ENCODE measurements at places on chromosomes 5 and 9. TPM values are rescaled to one million over a fixed set of nuclear protein-coding genes. Genes with fewer than 3 reads are reported as not detected.

GRCh38 chr5:107724642-107725041 is 53.9 kb upstream of the EFNA5 start:
- DNase-seq = no peak
- H3K36me3 ChIP-seq = no peaks in the 10 kb centered on the region
- H3K27me3 ChIP-seq = no peaks in the 10 kb centered on the region
- H3K4me1 ChIP-seq = no peaks in the 10 kb centered on the region
- no peak overlapping the region for H3K4me3 ChIP-seq

DNA sequence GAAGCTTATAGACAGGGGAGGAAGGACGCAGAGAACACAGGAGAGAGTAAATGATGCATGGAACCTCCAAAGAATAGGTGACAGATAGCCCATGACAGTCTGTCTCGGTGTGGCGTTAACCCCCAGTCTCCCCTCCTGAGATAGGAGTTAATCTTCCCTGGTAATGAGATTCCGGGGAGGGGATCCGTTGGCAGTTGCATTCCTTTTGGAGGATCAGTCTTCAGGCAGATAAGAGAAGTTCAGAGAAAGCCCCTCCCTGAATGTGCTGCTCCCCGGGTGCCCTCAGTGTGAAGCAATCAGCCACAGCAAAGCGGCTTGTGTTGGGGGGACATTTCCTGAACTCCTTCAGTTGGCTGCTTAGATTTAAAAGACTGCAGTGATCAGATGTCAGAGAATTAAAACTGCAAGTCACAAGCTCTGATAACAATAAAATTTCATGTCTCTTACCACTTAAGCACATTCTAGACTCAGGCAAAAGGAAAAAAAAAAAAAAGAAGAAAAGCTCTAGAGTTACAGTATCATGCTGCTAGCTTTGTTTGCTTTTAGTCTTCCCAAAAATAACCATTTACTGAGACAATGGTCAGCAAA is 121.1 kb downstream of the EGFLAM start:
- H3K4me3 ChIP-seq = no peak overlapping the region
- H3K4me1 ChIP-seq = no peaks in the 10 kb centered on the region
- H3K36me3 ChIP-seq = no peaks in the 10 kb centered on the region
- no peak overlapping the region for H3K27ac ChIP-seq

- H3K4me1 ChIP-seq = peaks cover 11% of the 10 kb centered on the region
- no peak for DNase-seq
- no peaks in the 10 kb centered on the region for H3K27me3 ChIP-seq
- H3K4me3 ChIP-seq = no peak overlapping the region
- no peaks in the 10 kb centered on the region for H3K36me3 ChIP-seq
Observed at GRCh38 chr5:68243251-68243650, 27.7 kb downstream of the PIK3R1 start.

DNA sequence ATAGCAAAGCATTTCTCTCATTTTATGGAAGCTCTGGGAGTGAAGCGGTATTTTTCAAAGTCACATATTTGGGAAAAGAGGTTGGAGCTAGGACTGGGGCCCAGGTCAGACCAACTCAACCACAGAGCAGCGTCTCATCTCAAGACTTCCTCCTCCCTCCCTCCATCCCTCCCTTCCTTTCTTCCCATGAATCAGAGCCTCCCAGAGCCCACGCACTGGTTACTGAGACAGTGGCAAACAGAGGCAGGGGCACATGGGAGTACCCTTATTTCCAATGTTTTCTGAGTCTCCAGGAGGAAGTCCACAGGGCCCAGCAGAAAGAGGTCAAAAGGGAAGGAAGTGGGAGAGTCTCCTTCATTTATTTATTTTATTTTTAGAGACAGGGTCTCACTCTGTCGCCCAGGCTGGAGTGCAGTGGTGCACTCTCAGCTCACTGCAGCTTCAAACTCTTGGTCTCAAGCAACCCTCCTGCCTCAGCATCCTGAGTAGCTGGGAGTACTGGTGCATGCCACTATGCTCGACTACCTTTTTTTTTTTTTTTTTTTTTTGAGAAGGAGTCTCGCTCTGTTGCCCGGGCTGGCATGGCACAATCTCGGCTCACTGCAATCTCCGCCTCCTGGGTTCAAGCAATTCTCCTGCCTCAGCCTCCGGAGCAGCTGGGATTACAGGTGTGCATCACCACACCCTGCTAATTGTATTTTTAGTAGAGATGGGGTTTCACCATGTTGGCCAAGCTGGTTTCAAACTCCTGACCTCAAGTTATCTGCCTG is 52.5 kb upstream of the CDKN2AIPNL start:
- H3K4me3 ChIP-seq = no peak overlapping the region
- H3K4me1 ChIP-seq = peaks cover 15% of the 10 kb centered on the region
- no peaks in the 10 kb centered on the region for H3K36me3 ChIP-seq

DNA sequence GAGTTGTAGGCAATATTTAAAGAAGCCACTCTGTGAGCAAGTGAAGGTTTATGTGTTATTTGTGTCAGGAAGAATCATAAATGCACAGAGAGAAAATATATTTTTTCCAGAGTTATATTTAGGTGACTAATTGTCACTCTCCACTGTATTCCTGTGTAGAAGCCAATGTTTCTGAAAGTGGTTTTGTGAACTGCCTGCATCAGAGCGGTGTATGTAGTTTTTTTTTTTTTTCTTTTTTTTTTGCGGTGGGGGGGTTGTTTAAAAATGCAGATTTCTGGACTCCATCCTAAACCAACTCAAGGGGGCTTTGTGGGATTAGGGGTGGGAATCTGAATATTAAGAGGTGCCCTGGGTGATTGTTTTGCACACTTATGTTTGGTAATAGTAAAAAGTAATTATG is 103.4 kb downstream of the GDNF start:
- H3K27ac ChIP-seq = no peak overlapping the region
- H3K4me3 ChIP-seq = no peak overlapping the region

DNA sequence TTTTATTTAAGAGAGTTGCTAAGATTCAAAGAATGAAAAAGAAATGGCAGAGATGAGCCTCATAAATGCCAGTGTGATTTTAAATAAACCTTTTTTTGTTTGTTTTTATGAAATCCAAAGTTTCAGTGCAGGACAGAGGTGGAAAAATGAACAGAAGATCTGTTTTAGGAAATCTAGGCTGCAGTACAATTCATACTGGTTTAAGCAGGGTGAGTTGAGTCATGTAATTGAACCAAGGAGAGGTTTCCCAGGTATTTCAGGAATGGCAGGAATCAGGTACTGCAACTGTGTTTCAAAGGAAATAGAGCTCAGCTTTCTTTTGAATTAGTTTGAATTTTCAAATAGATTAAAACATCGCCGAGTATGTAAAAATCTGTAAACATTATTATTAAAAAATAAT is 3.0 kb upstream of the ANKRD31 start:
- peaks cover 8% of the 10 kb centered on the region for H3K4me1 ChIP-seq
- no peaks in the 10 kb centered on the region for H3K36me3 ChIP-seq
- H3K27me3 ChIP-seq = no peaks in the 10 kb centered on the region
- no peak for DNase-seq
- H3K27ac ChIP-seq = no peak overlapping the region

DNA sequence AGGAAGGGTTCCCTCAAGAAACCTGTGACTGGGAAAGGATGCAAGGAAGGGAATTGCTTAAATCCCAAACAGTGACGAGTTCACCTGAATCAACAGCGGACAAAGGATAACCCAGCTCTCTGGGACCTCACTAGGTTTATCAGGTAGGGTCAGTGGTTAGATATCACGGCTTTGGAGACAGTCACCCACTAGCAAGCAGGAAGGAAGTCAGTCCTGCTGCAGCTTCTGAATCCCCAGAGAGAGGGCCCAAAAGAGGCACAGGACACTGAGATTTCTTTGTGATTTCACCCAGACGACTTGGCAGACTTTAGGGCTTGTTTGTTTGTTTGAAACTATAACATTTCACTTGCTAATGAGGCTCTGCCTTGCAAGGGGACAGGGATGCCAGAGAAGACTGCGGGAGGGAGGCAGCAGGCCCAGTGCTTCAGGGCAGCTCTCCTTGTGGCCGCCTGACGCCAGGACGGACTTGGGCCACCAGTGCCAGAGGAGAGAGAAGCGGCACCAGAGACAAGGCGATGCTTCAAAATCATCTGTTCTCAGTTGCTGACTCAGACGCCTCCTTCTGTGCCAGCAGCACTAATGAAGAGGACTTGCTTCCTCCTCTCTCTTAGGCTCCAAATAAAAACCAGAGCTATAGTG is 275.6 kb upstream of the SLC30A5 start:
- H3K36me3 ChIP-seq = no peaks in the 10 kb centered on the region
- H3K4me3 ChIP-seq = no peak overlapping the region
- no peak overlapping the region for H3K27ac ChIP-seq
- no peaks in the 10 kb centered on the region for H3K27me3 ChIP-seq
- DNase-seq = no peak
- H3K4me1 ChIP-seq = peaks cover 2% of the 10 kb centered on the region

DNA sequence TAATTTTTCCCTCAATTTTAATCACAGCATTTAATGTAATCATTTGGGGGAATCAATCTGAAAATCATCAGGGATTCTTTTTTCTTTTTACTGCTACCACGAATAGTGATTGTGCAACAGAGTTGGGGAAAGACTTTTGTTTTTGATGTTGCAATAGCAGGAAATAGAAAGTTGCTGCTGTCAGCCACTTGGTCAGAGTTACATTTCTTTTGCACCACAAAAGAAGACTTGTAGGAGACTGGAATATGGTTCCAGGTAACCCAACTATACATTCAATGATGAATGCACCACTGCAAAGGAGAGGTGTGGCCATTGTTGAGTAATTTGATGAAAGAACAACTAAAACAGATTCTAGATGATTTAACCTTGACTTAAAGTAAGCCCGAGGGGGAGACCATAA is 46.3 kb upstream of the PALM2AKAP2 start:
- H3K36me3 ChIP-seq = no peaks in the 10 kb centered on the region
- H3K27ac ChIP-seq = no peak overlapping the region
- H3K4me1 ChIP-seq = no peaks in the 10 kb centered on the region
- no peak overlapping the region for H3K4me3 ChIP-seq
- H3K27me3 ChIP-seq = no peaks in the 10 kb centered on the region

DNA sequence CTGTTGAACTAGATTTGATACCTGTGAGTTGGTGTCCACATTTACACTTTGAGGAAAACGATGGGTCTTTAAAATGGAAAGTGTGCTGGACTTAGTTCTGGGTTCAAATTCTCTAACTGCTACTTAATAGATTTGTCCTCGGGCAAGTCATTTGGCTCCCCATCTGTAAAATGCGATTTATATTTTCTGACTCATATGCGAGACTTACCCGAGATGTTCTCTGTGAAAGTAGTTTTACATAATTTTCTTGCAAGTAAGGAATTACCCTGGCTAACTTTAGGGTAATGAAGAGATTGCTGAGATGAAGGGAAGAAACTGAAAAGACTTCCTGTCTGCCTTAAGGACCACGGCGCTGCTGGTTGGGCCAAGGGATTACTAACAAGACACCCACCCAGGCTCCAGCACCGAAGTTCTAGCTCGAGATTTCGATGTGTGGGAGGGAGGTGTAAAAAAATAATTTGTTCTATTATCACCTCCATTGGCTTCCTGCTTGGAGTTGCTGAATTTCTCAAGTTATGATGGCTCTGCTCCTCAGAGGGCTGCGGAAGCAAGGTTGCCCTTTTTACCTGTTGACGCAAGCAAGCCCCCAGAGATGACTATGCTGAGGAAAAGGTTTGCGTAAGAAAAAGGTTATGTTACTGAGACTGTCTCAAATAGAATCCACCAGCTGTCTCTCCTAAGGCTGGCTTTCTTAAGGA is 24.1 kb downstream of the PCSK1 start:
- H3K27me3 ChIP-seq = no peaks in the 10 kb centered on the region
- H3K4me3 ChIP-seq = no peak overlapping the region
- no peak for DNase-seq
- H3K4me1 ChIP-seq = no peaks in the 10 kb centered on the region

DNA sequence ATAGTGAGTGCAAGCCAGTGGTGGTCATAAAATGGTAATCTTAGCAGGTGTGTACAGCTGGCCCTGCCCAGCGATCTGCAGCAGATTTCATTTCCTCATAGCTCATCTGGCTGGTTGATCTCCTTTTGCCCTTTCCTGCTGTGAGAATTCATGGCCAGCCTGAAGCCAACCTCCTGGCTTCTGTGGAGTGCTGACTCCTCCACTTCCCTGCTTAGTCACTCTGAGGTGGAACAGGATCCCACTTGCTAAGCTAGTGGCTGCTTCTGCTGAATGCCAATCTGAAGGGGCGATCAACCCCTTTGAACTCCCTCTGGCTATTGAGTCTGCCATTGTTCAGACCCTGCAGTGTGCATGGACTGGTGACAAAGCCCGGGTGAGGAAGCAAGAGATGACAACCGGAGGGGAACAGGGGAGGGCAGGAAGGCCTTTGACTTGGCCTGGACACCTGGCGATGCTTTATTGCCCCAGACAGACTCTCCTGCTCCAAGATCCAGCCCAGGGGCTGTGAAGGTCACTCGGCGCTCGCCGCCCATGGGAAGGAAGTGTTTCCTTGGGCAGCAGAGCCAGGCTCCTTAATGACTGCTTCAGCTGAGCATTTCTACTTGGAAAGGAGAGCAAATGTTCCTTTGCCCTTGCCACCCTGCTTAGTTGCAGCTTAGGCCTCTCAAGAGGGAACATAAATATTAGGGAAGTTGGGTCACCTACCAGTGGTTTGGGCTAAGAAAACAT is 341.1 kb downstream of the ZSWIM6 start:
- no peaks in the 10 kb centered on the region for H3K36me3 ChIP-seq
- H3K27me3 ChIP-seq = no peaks in the 10 kb centered on the region
- peak; percentile 80 for DNase-seq
- peaks cover 4% of the 10 kb centered on the region for H3K4me1 ChIP-seq

DNA sequence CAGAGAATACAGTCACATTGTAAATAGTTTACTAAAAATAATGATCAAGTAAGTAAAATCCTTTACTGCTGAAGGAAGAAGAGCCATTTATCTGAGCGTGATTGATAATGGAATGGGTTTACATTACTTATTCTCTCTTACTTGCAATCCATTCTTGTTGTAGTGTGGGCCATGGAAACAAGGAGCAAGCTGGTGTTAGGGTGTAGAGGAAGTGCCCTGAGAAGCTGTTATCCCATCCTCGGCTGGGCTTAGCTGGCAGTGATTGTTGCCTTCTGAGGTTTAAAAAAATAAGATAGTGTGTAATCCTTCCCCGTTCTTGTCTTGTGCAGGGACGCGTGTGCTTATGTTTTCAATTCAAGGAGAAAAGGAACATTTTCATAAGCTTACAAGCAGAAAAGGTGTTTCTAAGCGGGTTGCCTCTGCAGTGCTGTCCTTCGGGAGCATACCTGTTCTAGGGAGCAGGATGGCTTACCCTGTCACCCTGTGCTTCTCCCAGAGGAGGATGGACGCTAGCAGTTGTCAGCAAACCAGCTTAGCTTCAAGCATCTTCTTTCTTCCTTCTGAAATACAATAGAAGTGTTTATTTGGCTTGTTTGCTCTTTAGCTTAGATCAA is 188.3 kb downstream of the ARHGEF28 start:
- H3K36me3 ChIP-seq = peaks cover 2% of the 10 kb centered on the region
- peak overlapping the region; percentile 96 for H3K4me3 ChIP-seq
- H3K27ac ChIP-seq = peak overlapping the region; percentile 74
- no peaks in the 10 kb centered on the region for H3K27me3 ChIP-seq
- peak; percentile 56 for DNase-seq
- peaks cover 8% of the 10 kb centered on the region for H3K4me1 ChIP-seq

Gene LCN6
- 16.0 TPM for total RNA-seq

Data from kidney (tissue), 22 donors.